ENCODE measurements at places on chromosomes 12 and 14.

GRCh38 chr12:105226219-105226618 lies 9.8 kb downstream of the APPL2 start:
- DNase-seq, result no peak

- no peak for DNase-seq
These were observed 44.8 kb downstream of the PRKAB1 start for GRCh38 chr12:119712721-119713120.

GRCh38 chr12:111429828-111430432 lies 24.2 kb downstream of the SH2B3 start:
- no peak for DNase-seq

GRCh38 chr12:95185072-95185471 lies 32.2 kb downstream of the FGD6 start:
- no peak for DNase-seq

- DNase-seq, result no peak
These were observed 22.8 kb downstream of the TMEM63C start for GRCh38 chr14:77204459-77204771.

- no peak for DNase-seq
These were observed 13.8 kb downstream of the NFKBIA start for GRCh38 chr14:35390577-35391387.

DNA sequence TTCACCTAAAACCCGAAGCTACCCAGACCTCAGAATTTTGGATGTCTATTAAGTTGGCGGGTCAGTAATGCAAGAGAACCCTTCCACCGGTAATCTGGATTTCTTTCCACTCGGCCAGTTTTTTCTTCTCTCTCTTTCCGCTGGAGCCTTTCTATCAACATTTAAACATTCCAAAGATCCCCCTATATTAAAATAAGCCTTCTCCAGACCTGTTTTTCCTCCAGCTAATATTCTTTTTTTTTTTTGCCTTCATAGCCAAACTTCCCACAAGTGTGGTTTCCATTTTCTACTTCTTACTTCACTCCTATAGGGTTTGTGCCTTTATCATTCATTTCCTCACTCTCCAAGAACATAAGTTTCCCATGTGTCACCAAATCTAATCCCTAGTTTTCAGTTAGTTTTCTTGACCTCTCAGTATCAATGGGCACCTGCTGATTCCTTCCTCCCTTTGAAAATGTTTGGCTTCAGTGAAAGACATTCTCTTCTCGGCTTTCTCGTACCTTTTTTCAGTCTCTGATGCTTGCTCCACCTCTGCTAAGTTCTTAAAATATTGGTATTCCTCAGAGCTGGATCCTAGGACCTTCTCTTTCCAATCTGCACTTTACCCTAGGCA lies 583 bp upstream of the SDR39U1 start:
- no peak for DNase-seq

DNA sequence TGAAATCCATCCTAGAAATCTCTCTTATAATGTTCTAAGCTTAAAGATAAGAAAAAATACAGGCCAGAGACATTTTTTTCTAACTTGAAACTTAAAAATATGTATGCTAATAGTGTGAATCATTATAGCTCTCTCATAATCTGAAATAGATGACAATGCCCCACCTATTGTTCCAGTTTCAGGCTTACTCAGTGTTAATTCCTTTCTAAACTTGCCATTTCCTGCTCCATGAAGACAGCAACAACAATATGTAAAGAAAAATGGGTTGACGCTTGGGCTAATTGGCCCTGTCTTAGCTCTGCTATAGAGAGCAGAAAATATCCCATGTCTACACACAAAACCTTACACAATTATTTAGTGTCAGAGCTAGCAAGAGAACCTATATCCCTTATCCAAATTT lies 37.1 kb downstream of the LMO3 start:
- DNase-seq, result no peak

DNA sequence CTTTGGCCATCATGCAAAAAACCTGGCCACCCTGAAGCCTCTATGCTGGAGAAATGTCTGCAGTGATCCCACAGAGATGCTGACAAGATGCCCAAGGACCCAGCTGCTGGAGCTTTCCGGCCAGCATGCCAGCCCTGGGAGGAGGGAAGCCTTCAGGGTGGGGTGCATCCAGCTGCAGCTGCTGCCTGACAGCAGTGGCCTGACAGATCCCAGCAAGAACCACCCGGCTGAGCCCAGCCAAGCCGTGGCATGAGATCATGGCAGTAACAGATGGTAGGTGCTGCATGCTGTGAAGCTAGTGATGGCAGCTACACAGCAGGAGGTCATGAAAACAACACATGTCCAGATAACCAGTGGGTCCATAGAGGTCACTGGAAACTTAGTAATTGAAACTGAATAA lies 13.8 kb downstream of the CLBA1 start:
- DNase-seq, result no peak

DNA sequence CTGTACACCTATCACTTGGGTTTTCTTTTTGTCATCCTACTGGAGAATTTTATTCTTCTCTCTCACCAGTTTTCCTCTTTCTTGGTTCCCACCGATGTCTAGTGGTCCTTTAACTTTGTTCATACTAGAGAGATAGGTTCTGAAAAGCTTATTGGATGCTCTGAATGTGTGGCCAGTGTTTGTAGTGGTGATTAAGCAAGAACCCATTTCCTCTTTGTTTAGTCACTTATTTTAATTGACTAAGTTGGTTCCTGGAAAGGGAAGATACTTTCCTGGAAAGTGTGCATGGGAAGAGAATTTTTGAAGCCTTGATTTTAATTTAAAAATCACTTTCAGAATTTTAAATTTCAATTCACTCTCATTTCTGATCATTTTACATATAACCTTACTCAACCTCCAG lies 127.2 kb downstream of the OTOGL start:
- no peak for DNase-seq

GRCh38 chr14:96582411-96582961 lies 80.3 kb downstream of the PAPOLA start:
- DNase-seq, result no peak

DNA sequence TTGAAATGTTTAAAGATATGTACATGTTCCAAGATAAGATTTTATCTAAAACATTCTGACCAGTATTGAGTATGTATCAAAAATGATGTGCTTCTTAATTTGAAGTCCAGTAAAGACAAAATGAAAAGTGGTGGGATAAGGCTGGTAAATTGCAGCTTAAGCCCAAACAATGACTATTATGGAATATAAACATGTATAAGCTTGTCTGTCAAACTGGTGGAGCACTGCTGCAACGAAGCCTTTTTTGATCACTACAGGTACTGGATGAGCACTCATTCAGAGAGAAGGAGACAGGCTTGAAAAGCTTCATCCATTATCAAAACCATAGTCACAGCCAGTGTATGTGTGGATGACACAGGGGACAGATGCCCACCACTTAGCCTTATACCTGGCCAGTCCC lies 138.4 kb downstream of the ATP23 start:
- DNase-seq, result no peak

All from stimulated activated CD4-positive, alpha-beta T cell treated with anti-CD3 and anti-CD28 coated beads, Interleukin-1b, Interleukin-23, amount 100 ng/mL, for 1 hour (primary cell).